ENCODE measurements at places on chromosomes 7 and 10.
A peak's percentile ranks its signal among the peaks of the same experiment; 100 is the strongest.

DNA sequence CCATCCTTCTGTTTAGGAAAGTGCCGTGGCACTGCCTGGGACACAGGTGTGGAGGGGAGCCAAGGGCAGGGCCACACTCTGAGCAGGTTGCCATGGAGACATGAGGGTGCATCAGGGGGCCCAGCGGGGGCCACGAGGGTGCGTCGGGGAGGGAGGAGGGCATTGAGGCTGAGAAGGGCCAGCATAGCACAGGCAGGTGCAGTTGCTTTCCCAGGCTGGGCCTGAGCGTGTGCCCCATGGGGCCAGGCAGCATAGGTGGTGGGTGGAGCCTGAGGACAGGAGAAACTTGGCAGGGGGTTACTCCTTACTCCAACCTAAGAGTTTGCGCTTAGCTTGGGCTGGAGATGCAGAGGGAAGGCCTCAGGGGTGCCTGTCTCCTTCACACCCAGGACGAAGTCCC, 15.2 kb downstream of the YKT6 start:
- DNase-seq = peak; percentile 66

- no peak for DNase-seq
Observed at GRCh38 chr10:11425296-11425610, 186.2 kb downstream of the USP6NL start.

GRCh38 chr7:72710983-72711382, 117.0 kb downstream of the TYW1B start:
- no peak for DNase-seq

GRCh38 chr10:112160834-112161233, 22.7 kb downstream of the GPAM start:
- no peak for DNase-seq

- DNase-seq = no peak
Observed at GRCh38 chr10:3467052-3467951, 294.7 kb upstream of the PITRM1 start.

- DNase-seq = peak; percentile 23
Observed at GRCh38 chr7:1812509-1813393, 142.7 kb downstream of the ELFN1 start.

DNA sequence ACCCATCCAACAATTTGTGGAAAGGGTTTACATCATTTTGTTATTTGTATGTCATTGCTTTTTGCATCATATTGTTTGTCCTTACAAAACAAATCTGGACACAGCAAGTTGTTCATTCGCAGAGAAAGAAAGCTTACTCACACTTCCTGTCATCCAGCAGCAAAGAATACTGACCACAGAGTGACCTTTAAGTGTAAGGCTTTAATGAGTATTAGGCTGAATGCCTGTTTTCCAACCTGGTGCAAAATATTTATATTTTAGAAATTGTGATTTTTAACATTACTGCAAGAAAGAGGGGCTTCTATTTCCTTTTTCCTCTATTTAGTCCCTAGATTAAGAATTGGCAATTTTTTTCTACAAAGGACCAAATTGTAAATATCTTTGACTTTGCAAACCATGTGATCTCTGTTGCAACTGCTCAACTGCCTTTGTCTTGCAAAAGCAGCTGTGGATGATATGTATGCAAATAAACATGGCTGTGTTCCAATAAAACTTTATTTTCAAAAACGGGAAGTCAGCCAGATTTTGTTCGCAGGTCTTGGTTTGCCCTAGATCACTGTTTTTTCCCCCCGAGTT, 27.8 kb upstream of the ITGB1 start:
- no peak for DNase-seq

- DNase-seq = no peak
Observed at GRCh38 chr10:26025523-26025922, 91.5 kb downstream of the MYO3A start.

GRCh38 chr7:94050046-94050445, 45.9 kb upstream of the BET1 start:
- DNase-seq = no peak

DNA sequence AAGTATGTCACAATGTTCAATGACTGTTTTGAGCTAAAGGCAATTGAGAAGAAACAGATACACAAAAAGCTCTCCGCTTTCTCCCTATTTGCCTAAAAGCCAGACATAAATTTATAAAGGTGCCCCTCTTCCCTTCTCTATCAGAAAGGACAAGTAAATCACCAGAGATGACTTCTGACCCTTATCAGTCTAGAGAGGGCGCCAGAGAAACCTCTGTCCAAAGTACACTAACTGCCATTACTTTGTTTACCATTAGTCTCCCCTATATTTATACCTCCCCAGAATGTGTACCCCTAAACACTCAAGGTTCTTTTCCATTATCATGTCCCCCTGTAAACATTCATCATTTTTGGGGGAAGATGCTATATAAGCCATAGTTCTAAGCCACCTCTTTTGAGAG, 49.3 kb downstream of the TPK1 start:
- DNase-seq = no peak

- DNase-seq = no peak
Observed at GRCh38 chr10:89100680-89101079, 106.4 kb downstream of the CH25H start.

GRCh38 chr7:30933124-30933974, 21.7 kb downstream of the AQP1 start:
- DNase-seq = no peak

All from NCI-H1105 treated with DMSO at 0.1 percent for 48 hours (cell line).